WTC11 (cell line): ENCODE measurements at places on chromosomes 6 and 20.

DNA sequence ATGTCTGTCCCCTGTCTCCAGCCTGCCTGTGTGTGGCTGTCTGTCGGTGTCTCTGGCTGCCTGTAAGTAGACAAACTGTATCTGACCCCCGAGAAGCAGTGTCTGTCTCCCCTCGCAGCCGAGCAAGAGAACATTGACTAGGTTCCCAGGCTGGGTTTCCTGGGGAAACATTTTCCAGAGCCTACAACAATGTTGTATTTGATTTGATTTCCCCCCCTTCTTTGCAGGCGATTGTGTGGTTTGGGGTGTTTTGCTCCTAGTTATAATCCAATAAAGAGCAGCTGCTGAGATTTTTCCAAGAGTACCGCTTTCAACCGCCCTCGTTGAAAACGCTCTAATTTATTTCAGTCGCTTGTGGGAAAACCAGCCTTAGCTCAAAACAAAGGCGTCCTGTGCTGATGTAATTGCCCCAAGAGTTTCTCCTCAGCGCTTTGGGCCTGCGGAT, 92.6 kb downstream of the CDC5L start:
- DNase-seq = no peak

- no peak for DNase-seq
Measured at GRCh38 chr6:35173427-35174087, 32.4 kb upstream of the TCP11 start.

DNA sequence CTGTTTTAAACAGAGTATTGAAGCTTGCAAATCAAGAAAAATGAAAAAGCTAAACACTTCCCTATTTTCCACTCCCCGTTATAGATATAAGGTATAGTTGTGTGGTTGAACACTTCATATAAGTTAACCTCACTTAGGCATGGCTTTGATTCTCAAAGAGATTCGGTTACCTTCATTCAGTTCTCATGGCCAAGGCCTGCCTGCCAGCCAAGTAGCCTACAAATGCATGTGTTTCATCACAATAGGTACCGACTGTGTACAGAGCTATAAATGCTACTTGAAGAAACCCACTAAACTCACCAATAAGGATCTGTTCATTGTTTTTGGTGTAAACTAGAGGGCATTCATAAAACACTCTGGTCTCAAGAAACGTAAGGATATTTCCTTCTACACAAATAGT, 27.8 kb downstream of the PM20D2 start:
- DNase-seq = no peak

- DNase-seq = no peak
Measured at GRCh38 chr6:2449572-2449940, 204.2 kb upstream of the GMDS start.

- DNase-seq = no peak
Measured at GRCh38 chr6:1055015-1055921, 256.6 kb upstream of the FOXQ1 start.

GRCh38 chr6:110689275-110689935, 125.9 kb downstream of the CDK19 start:
- no peak for DNase-seq

DNA sequence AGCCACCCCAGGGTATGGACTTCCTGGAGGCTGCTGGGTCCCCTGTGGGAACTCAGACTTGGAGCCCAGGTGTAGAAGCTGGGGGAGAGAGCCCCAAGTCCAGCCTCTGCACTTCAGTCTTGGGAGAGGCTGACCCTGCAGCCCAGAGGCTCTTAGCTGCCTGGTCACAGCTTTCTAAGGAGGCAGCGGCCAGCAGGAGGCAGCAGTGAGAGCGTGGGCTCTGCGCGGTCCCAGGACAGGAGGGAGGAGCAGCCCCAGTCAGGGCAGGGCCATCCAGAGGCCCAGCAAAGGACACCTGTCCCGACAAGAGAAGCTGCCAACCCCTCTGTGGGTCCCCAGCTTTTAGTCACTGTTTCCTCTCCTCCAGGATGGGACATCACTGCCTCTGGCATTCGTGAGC, 9.4 kb downstream of the TREML2 start:
- peak; percentile 81 for DNase-seq

DNA sequence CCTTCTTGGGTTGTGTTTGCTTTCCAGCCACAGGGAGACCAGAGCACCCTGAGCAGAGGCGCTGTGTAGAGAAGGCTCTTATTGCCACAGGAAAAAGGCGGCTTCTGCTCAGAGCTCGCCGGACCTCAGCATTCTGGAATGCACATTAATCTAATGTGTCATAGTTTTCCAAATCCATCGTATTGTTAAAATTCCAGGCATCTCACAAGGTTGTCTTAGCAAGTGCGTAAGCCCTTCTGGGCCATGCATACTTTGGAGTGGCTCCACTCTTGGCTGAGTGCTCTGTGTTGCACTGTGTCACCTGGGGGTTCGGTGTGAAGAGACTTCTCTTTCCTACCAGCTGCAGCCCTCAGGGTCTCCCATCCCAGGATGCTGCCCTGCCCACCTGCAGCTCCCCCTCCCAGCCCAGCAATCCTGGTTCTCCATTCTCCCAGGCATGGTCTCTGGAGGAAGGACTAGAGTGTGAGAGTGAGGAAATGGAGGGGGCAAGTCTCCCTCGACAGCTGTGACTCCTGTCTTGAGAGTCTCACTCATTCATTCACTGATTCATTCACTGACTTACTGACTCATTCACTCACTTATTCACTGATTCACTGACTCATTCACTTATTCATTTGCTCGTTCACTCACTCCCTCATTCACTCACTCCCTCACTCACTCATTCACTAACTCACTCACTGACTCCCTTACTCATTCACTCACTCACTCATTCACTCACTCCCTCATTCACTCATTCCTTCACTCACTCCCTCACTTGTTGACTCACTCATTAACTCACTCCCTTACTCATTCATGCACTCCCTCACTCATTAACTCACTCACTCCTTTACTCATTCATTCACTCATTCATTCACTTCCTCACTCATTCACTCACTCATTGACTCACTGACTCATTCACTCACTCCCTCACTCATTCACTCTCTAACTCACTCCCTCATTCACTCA, 83.7 kb upstream of the MPC1 start:
- DNase-seq = no peak

GRCh38 chr6:169932491-169932890, 181.1 kb downstream of the ERMARD start:
- DNase-seq = no peak

DNA sequence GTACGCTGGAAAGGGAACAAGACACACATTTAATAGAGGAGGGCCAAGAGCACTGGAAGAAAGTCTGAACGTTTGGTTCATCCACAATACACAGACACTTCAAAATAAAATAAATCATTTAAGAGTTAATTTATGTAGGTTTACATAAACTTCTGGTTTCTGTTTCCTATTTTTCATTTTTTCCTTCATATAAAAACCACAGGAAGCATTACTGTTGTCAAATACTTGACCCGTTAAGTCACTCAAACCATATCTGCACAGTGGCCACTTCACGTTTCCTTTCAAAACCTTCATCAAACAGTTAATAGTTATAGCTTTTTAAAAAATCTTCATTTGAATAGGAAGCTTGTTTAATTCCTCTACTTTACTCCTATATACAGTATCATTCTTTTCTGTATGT, 257.6 kb upstream of the THEMIS start:
- DNase-seq = no peak

GRCh38 chr6:19830171-19830570, 7.0 kb upstream of the ID4 start:
- DNase-seq = no peak

- DNase-seq = no peak
Measured at GRCh38 chr6:119800526-119800925, 451.0 kb upstream of the MAN1A1 start.

DNA sequence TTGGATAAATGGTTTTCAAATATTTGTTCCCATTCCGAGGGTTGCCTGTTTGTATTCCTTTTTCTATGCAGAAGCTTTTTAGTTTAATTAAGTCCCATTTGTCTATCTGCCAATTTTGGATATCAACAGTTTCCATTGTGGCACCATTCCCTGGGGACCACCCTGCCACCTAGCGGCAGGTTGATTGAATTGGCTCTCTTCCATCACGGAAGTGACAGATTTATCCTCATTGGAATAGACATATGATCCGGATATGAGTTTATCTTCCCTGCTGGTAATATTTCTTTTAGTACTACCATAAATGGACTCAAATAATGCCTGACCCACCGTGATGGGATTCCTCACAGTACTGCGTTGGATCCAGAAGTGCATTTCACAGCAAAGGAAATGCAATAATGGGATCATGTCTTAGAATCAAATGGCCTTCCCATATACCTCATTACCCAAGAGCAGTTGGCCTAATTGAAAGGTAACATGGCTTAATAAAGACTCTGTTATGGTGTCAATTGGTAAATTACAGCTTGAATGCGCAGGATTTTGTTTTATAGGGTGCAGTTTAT, 327.0 kb downstream of the BMP2 start:
- DNase-seq = peak; percentile 64

DNA sequence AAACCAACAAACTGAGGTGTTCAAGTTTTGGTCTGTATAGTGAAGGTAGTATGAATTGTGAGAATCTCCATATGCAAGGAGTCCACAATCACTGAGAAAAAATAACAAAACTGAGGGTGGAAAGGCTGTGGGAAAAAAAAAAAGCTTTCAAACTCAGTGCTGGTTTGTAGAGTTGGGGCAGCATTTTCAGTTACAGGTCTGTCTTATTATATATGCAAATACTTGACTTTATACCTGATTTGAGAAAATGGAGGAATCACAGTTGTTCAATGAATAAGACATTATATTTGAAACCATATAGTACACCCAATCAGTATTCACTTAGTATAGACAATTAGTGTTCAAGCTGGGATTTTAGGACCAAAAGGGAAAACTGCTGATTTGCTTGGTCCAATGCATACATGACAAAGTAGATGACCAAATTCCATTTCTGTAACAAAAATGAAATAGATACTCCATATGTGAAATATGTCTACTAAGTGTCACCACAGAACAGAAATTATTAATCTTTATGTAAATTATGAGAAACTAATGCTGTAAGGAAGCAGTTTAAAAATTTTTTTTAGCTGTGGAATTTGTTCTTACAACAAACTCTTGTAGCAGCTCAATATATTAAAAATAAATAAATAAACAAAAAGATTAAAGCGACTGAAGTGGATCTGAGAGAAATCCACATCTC, 187.7 kb downstream of the ASCC3 start:
- no peak for DNase-seq

DNA sequence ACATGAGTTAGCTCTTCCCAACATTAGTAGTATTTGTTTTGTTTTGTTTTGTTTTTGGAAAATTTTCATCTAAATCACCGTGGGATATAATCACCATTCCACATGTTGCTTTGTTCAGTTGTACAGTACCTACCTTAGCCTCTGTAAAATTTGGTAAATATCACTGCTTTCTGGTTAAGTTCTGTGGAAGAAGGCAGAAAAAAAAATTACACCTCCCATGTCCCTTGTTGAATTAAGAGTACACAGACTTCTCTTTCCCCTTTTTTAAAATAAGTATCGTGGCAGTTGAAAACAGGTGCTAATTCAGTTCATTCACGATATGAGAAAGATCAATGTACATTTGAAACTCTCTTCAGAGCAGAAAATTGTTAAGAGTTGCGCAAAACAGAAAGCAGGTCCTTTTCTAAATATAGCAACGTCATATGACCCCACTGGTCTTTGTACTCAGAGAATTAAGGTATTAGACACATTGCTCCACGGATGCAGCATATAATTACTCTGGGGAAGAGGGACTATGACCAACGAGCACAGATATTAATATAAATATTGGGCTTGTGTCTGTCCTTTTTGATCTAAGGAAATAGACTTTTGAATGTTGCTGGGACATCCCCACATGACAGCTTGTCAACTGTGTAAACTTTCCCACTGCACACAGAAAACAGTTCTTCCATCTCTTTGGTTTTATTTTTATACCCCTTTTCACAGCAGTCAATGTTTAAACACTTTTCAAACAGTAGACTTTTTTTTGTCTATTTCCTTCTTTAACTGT, 58.6 kb upstream of the ZNF217 start:
- DNase-seq = no peak

- no peak for DNase-seq
Measured at GRCh38 chr6:52505726-52506409, 71.0 kb downstream of the TRAM2 start.

DNA sequence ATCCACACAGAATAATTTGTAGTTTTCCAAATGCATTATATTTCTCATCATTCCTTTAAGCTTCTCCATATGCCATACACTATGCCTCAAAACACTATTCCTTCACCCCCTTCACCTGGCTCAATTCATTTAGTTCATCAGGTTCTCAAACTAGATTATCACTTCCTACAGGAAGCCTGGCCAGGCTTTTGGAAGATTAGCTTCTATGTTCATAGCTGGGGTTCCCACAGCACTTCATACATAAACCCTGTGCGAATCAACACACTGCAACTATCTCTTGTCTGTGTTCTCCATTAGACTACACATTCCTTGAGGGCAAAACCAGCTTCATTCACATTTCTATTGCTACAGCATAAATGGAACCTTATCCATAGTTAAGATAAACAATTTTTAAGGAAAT, 40.5 kb upstream of the PLN start:
- no peak for DNase-seq

- no peak for DNase-seq
Measured at GRCh38 chr6:113830140-113830539, 27.0 kb upstream of the MARCKS start.

- no peak for DNase-seq
Measured at GRCh38 chr20:41205313-41205712, 68.0 kb downstream of the PLCG1 start.

DNA sequence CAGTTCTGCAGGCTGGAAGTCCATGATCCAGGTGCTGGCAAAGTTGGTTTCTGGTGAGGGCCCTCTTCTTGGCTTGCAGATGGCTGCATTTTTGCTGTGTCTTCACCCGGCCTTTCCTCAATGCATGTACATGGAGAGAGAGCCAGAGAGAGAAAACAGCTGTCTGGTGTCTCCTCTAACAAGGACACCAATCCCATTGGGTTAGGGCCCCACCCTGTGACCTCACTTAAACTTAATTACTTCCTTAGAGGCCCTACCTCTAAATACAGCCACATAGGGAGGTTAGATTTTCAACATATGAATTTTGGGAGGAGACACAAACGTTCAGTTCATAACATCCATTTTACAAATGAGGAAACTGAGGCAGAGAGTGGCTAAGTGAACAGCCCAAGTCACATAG, 202.4 kb downstream of the ZMYND8 start:
- no peak for DNase-seq

GRCh38 chr6:13357551-13358075, 29.3 kb upstream of the TBC1D7 start:
- peak; percentile 28 for DNase-seq

- DNase-seq = no peak
Measured at GRCh38 chr20:36785308-36785707, 11.7 kb upstream of the DSN1 start.

DNA sequence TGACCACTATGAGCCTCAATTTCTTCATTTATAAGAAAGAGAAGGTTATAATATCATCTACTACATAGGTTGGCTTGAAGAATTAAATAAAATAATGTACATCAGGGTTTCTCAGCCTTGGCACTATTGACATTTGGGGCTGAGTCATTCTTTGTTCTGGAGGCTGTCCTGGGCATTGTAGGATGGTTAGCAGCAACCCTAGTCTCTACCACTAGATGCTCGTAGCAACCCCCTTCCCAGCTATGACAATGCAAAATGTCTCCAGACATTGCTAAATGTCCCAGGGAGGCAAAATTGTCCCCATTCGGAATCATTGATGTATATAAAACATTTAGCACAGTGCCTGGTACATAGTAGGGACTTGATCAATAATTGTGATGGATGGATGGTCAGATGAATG, 152.1 kb downstream of the KHDC1L start:
- no peak for DNase-seq
